Dermis lymphatic vessel endothelial cell (primary cell): ENCODE measurements at places on chromosomes 5 and 9. TPM values are rescaled to one million over a fixed set of nuclear protein-coding genes. Genes with fewer than 3 reads are reported as not detected.

Gene LCN1
- total RNA-seq, result not detected in 2 replicates

Gene DBH
- total RNA-seq, result not detected in 2 replicates

Gene IFNB1
- not detected in 2 replicates for total RNA-seq

Gene SV2C
- total RNA-seq, result under 0.01 TPM in 2 replicates
